ENCODE measurements at places on chromosomes 6 and 20. TPM values are rescaled to one million over a fixed set of nuclear protein-coding genes. Genes with fewer than 3 reads are reported as not detected.
A peak's percentile ranks its signal among the peaks of the same experiment; 100 is the strongest.

DNA sequence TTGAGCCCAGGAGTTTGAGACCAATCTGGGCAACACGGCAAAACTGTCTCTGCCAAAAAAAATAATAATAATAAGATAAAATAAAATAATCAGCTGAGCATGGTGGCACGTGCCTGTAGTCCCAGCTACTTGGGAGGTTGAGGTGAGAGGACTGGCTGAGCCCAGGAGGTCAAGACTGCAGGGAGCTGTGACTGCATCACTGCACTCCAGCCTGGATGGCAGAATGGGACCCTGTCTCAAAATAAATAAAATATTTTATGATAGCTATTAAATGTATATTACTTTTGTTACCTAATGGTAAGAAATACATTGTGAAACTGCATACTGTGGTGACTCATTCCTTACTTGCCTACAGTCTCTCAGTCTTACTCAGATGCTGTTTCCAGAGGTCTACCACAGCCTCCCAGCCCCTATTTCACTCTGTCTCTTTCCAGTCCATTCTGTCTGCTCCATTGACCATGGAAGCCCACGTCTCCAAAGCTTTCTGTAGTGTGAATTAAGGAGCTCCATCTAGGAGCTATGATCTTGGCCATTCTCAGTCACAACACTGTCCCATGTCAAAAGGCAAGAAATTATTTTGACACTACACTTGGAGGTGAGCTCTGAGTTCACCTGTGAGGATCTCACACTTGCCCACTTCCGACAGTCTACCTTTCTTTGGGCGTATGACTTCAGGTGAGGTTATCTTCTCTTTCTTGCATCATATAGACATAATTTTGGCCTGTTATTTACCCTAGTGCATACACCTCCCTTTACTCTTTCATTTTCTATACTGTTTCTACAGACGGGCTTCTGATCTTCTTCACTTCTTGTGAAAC, 22.4 kb upstream of the SNX9 start:
- DNase-seq = peak; percentile 78

DNA sequence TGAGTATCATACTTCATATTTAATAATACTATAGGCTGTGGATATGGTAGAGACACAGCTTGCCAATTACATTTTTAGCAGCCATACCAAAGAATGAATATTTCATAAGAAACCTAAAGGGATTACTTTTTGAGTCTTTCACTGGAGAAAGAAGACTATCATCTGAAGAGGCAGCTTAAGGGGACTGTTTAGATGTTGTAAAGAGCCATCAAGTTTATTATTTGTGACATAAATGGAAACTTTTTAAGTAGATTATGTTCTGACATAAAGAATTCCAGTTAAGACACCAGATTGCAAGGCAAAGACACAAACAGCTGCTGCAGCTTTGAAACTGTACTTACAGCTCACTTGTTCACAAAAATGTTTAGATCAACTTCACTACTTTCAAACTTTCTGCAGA, 429.4 kb downstream of the TFAP2A start:
- DNase-seq = no peak

FRS3 gene
- 4.8 TPM for total RNA-seq

PROKR2 gene
- total RNA-seq = not detected

PNLDC1 gene
- total RNA-seq = 1.4 TPM

STMND1 gene
- not detected for total RNA-seq

GRCh38 chr6:3282476-3283236, 23.9 kb downstream of the PSMG4 start:
- DNase-seq = no peak

JAG1 gene
- 0.15 TPM for total RNA-seq

- no peak for DNase-seq
Measured at GRCh38 chr6:88177961-88178464, 11.9 kb upstream of the CNR1 start.

ADGB gene
- total RNA-seq = not detected

SLC25A27 gene
- 0.35 TPM for total RNA-seq

- DNase-seq = no peak
Measured at GRCh38 chr6:87706187-87706966, 4.3 kb upstream of the AKIRIN2 start.

GRCh38 chr6:107809966-107810365, 14.1 kb downstream of the SCML4 start:
- peak; percentile 25 for DNase-seq

C6orf132 gene
- total RNA-seq = 0.18 TPM

RPS6KA2 gene
- total RNA-seq = 4.5 TPM

- DNase-seq = no peak
Measured at GRCh38 chr20:45303586-45304463, 2.8 kb upstream of the RBPJL start.

Measured in activated CD8-positive, alpha-beta memory T cell treated with anti-CD3 and anti-CD28 coated beads, Interleukin-2, amount 10 ng/mL, durations not matched to agents 7 days and 5 days (primary cell).